CD4-positive, alpha-beta T cell treated with Interleukin-15 for 1 hour (primary cell): ENCODE measurements at places on chromosomes 13 and 19.

DNA sequence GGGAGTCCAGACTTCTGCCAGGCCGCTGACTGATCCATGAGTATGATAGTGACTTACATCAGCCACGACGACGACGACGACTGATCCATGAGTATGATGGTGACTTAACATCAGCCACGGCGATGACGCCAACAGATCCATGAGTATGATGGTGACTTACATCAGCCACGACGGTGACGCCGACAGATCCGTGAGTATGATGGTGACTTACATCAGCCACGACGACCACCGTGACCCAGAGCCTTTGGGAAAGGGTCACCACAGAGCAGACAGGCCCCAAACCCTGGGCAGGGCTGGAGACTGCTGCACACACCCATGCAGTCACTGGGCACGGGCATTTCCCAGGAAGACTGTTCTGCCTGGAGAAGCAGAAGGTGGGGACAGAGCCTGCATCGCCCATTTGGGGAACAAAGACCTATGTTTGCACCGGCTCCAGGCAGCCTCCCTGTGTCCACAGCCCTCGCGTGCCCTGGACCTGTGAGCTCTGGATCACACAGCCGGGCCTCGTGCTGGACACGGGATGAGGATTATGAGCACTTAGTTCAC lies 130.9 kb upstream of the SPACA7 start:
- DNase-seq, result no peak

DNA sequence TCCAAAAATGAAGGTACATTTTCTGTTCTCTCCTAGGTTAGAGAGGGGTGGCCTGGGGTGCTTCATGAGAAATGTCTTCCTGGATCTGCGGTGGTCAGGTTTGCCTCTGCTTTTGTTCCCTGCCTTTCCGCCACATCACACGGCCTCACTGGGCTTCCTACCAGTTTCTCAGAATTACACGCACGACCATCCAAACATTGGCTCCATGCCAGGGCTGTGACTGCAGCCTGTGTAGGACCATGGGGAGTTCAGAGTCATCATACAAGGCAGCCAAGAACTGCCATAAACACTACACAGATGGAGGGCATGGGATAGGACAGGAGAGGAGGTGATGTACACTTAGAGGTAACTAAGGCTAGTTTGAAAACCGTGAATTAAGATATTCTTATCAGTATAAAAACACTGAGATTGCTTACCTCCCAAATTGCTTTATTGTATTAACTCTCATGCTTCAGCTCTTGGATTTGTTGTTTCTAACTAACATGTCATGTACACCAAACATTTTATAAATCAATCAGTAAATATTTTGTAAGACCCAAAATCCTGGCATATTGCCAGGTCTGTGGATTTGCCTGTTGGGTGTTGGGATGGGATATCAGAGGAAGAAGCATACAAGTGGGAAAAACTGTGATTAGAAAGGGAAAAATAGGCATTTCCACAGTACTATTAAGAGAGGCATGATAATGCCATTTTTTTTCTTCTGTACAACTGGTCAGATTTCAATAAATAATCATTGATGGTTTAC lies 45.2 kb downstream of the CDADC1 start:
- no peak for DNase-seq

DNA sequence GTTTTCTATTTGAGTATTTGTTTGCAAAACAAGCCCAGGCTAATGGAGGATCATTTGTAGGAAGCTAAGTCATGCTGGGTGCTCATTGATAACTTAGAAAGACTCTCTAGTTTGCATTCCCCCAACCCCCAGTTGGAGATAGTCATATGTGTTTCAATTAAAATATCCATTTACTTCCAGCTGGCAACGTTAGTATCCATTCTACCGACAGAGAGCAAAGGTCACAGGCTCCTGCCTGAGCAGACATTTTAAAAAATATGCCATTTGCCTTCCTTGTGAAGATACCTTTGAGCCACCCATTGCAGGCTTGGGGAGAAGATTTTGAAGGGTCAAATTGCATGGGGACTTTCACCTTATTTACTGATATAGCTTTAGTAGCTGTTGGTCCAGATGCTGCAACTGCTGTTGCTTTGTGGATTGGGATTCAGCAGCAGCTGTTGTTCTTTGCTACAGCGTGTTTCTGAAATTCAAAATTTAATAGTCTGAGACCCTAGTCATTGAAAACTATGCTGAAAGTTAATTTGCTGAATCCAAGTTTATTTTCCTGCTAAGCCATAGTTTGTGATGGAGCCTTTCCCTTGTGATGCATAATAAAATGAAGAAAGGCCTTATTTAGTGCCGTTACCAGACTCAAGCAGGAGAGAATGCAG lies 335.1 kb downstream of the GPC6 start:
- no peak for DNase-seq

DNA sequence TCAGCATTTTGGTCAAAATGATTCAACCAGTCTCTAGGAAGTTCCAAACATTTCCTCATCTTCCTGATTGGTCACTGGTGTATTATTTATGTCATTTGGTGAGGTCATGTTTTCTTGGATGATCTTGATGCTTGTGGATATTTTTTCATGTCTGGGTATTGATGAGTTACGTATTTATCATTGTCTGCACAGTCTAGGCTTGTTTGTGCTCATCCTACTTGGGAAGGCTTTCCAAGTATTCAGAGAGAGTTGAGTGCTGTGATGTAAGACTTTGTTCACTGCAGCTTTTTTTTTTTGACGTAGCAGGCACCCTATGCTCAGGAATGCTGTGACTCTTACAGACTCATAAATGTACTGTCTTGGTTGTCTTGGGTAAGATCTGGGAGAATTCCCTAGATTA lies 509.5 kb downstream of the SLITRK1 start:
- DNase-seq, result no peak

DNA sequence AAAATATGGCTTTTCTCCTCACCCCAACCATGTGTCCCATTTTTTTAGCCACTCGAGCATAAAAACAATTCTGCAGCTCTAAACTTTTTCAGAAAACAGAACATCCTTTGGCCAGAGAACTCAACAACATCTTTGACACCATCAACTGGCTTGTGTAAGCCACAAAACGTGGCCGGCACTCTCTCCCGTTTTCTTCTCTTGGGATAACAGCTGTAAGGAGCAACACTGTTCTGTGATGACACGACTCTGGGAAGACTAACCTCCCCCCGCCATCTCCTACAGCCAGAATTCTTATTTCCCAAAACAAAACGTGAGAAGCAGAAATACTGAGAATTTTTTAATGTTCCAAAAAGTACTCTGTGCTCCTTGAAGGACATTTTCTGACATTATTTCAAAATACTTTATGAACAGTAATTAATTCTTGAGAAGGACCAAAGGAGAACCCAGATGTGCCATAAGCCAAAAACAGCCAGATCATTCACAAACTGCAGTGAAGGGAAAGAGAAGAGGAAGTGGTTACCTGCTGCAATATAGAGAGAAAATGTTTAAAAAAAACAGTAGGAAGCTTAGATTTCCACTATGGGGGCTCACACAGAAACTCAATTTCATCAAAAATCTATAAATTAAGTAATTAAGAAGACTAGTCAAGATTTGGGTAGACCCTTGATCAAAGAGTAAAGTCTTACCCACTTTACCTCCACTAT lies 25.8 kb downstream of the COL4A1 start:
- no peak for DNase-seq

DNA sequence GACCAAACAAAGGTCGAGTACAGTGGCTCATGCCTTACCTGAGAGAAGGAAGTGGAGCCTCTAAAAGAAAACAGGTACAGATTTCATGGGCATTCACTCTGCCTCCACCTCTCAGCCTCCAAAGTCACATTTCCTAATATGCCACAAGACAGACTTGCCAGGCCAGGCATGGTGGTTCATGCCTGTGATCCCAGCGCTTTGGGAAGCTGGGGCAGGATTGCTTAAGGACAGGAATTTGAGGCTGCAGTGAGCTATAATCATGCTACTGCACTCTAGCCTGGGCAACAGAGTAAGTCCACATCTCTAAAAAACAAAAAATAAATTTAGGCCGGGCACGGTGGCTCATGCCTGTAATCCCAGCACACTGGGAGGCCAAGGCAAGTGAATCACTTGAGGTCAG lies 10.9 kb upstream of the DNMT1 start:
- DNase-seq, result no peak

DNA sequence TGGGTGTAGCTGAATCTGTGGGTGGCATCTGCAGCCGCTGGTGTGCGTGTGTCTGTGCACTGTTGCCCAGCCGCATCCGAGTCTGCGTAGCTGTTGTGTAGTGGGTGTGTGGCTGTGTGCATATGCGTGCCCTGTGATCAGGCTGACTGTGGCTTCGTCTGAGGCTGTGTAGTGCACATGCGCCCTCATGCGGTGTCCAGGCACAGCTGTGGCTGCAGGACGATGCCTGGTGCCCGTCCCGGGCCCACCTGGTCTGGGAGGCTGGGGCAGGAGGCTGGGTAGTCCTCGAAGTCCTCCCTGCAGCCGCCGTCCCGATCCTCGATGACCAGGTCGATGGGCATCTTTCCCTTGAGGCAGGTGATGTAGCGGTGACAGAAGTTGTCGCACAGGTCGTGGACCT lies 4.9 kb downstream of the MEIS3 start:
- DNase-seq, result no peak

DNA sequence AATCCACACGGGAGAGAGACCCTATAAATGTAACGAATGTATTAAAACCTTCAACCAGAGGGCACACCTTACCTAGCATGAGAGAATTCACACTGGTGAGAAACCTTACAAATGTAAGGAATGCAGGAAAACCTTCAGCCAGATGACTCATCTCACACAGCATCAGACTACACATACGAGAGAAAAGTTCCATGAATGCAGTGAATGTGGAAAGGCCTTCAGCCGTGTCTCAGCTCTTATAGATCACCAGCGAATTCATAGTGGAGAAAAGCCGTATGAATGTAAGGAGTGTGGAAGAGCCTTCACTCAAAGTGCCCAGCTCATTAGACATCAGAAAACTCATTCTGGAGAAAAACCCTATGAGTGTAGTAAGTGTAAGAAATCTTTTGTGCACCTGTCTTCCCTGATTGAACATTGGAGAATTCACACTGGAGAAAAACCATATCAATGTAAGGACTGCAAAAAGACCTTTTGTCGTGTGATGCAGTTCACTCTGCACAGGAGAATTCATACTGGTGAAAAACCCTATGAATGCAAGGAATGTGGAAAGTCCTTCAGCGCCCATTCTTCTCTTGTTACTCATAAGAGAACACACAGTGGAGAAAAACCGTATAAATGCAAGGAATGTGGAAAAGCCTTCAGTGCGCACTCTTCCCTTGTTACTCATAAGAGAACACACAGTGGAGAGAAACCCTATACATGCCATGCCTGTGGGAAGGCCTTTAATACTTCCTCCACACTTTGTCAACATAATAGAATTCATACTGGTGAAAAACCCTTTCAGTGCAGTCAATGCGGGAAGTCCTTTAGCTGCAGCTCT lies 16.0 kb downstream of the ZNF582 start:
- no peak for DNase-seq

GRCh38 chr13:59461411-59461810 lies 702.3 kb downstream of the DIAPH3 start:
- DNase-seq, result no peak

- DNase-seq, result no peak
Observed at GRCh38 chr13:24142886-24143285, 17.6 kb upstream of the SPATA13 start.
